ENCODE measurements at places on chromosomes 13 and 19. TPM values are rescaled to one million over a fixed set of nuclear protein-coding genes. Genes with fewer than 3 reads are reported as not detected.

Gene ONECUT3
- polyA plus RNA-seq = 1.6 TPM

Gene NAPSA
- not detected for polyA plus RNA-seq

Gene SMAD9
- 2.5 TPM for polyA plus RNA-seq

Gene LAMP1
- polyA plus RNA-seq = 56.7 TPM

Gene ZSCAN4
- not detected for polyA plus RNA-seq

Measured in neural cell (in vitro differentiated cells).